Vagina (tissue), 2 donors: ENCODE measurements at places on chromosomes 1 and 21.
A peak's percentile ranks its signal among the peaks of the same experiment; 100 is the strongest.

DNA sequence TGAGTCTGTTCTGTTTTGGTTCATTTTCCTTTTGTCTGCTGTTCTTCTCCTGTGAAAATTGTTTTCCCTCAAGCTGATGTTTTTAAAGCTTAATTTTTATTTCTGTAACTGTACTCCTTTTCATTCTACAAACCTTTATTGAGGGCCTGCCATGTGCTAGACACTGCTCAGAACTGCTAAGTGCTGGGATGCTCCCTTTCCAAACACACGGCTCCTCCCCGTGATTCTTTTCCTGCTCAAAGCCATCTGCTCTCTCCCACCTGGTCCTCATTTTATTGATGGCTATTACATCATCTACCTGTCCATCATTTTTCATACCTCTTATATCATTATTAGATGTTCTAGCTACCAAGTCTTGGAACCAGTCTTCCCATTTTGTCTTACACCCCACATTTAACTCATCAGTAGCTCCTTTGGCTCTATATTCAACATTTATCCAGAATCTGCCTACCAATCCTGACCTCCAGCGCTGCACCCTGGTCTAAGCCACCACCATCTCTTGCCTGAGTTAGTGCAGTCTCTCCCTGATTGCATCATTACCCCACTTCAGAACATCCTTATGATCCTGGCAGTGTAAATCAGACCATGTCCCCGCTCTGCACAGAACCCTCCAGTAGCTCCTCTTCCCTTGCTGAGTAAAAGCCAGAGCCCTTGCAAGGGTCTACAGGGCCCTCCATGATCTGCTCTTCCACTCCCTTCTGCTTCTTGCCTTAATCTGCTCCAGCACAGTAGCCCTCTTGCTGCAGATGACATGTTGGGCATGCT, 118.1 kb downstream of the CACNA1E start:
- peak; percentile 64 for DNase-seq

DNA sequence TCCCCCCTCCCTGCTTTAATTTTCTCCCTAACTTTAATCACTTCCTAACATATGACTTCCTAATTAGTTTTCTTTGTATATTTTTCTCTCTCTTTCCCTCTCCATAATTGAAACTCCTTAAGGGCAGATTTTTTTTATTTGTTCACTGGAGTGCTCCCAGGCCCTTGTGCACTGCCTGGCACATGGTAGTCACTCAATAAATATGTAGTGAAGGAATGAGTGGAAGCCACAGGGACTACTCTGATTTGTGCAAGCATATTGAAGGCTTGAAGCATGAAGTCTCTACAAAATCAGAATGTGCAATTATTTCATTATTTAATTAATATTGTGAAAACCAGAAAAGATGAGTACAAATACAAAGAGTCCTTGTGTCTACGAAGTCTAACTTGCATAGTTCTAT, 41.5 kb downstream of the SNX7 start:
- DNase-seq: no peak

GRCh38 chr21:45031571-45032191, 42.7 kb upstream of the ADARB1 start:
- no peak for DNase-seq

DNA sequence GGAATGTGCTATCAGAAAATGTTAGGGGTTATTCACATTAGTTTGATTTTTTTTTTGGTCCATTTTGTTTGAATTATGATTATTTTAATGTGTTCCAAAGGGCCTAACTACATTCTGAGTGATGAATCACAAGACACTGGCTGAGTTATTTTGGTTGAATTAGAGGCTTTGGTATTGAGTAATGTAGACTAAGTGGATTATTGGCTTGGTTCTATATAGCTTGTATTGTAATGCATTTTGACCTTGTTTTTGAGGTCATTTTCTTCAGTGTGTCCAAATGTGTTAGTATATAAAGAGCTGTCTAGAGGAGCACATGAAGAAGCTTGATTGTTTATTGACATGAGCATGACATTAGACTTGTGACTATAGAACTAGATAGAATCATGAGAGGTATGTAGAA, 3.4 kb downstream of the ZNF326 start:
- DNase-seq: no peak

DNA sequence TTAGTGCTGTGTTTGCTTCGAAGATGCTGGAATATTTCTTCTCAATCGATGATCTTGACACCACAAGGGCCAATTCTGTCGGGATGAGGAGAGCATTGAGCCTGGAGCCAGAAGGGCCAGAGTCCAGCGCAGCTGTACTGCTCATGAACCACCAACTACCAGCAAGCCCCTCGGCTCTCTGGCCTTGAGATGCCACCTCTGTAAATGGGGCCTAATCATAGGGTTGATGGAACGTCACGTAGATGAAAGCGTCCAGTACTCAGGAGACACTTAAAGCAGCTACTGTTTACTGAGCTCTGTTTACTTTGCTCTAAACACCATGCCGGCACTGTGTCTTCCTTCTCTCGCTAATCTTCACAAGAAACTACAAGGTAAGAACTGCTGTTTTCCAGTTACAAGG, 26.3 kb downstream of the CCDC185 start:
- no peak for DNase-seq

- no peak for DNase-seq
These were observed 20.7 kb downstream of the CD34 start for GRCh38 chr1:207890136-207890738.

GRCh38 chr1:175221557-175222175, 29.1 kb upstream of the KIAA0040 start:
- no peak for DNase-seq

DNA sequence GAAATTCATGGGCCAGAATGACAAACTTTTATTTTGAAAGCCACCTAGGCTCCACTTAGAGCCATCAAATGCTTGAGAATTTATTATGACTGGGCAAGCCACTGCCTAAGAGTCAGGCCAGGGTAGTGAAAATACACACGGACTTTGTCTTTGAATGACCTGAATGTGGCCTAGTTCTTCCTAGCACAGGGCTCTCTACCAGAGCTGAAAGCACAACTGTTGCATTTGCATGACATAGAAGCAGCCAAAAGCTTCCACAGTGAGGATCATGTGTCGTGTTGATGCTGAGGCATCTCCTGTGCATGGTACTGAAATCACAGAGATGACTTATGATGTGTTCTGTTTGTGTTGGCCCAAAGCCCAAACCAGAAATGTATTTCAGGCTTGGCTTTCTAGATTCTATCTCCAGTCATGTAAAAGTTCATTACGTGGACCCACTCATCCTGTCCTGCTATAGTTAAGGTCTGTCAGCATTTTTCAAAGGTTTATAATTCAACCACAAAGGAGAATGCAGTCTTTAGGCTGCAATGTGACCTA, 164.0 kb upstream of the UBE2U start:
- DNase-seq: no peak

DNA sequence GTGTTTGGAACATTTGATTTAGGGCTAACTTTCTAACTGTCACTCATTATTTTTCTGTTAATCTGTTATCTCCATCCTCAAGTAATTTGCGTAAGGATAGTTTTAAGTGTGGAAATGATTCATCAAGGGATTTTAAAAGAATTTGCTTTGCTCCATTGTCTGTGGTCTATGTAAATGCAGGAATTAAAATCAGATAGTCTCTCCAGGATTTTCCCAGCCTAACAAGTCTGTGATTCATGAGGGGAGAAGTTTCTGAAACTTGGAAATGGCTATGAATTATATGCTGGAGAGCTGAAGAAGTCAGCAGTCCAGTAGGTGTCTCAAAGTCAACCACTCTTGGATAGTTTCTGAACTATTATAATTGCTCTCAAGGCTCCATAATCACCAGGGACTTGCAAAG, 264.5 kb downstream of the MRPL39 start:
- DNase-seq: no peak

- no peak for DNase-seq
These were observed 144.0 kb downstream of the FMN2 start for GRCh38 chr1:240235521-240236288.
